ENCODE measurements at places on chromosomes 1 and 21. TPM values are rescaled to one million over a fixed set of nuclear protein-coding genes. Genes with fewer than 3 reads are reported as not detected.

Gene CTSS
- 26.2 TPM for total RNA-seq

Gene OLFM3
- 11.1 TPM for total RNA-seq

Gene HENMT1
- 21.3 TPM for total RNA-seq

Gene C1orf146
- total RNA-seq = not detected

Gene LCE3E
- not detected for total RNA-seq

Gene PDZK1
- 10.2 TPM for total RNA-seq

Gene MIER1
- 34.8 TPM for total RNA-seq

Gene RAB29
- 19.8 TPM for total RNA-seq

Gene SYPL2
- total RNA-seq = 0.10 TPM

Gene C1orf210
- total RNA-seq = 0.10 TPM

Gene TBCE
- 34.2 TPM for total RNA-seq

Gene KCNJ9
- 2.3 TPM for total RNA-seq

Gene CFAP141
- total RNA-seq = 0.89 TPM

Gene TBX19
- total RNA-seq = 0.50 TPM

Gene WNT3A
- 0.06 TPM for total RNA-seq

Gene PTPRF
- 78.1 TPM for total RNA-seq

Gene POGK
- total RNA-seq = 30.0 TPM

Gene PAQR6
- total RNA-seq = 43.1 TPM

Gene SPRR1A
- not detected for total RNA-seq

Gene OR6Y1
- total RNA-seq = not detected

Gene SMPDL3B
- 0.89 TPM for total RNA-seq

Gene CD101
- 1.4 TPM for total RNA-seq

Gene ZNF695
- total RNA-seq = 2.6 TPM

Gene C8B
- not detected for total RNA-seq

Gene BRINP2
- 18.2 TPM for total RNA-seq

Gene CHRNB2
- total RNA-seq = 14.9 TPM

Gene KRTAP12-2
- not detected for total RNA-seq

Gene LRRC39
- 4.1 TPM for total RNA-seq

Gene NAXE
- 113 TPM for total RNA-seq

Gene VSIG8
- 0.22 TPM for total RNA-seq

Gene RXFP4
- total RNA-seq = not detected

Gene LAMC1
- total RNA-seq = 170 TPM

Gene OR6K3
- not detected for total RNA-seq

Gene SNX27
- total RNA-seq = 77.1 TPM

Gene GBP6
- 0.22 TPM for total RNA-seq

Gene ADAMTS1
- 20.5 TPM for total RNA-seq

Gene DYRK3
- 10.2 TPM for total RNA-seq
